ENCODE measurements at places on chromosomes 13 and 19.

GRCh38 chr13:21672287-21672680 is 1.4 kb downstream of the FGF9 start:
- no peak for DNase-seq

DNA sequence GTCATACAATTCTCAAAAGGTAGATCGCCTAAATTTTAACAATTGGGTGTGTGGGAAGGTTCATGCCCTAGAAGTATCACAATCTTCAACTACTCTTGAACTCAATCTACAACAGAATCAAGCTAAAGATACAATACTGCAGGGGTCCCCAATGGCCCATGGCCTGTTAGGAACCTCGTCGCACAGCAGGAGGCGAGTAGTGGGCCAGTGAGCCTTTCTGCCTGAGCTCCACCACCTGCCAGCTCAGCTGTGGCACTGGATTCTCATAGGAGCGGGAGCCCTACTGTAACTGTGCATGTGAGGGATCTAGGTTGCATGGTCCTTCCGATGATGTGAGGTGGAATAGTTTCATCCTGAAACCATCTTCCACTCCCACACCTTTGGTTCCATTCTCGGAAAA is 230.6 kb downstream of the KLF12 start:
- DNase-seq, result no peak

- no peak for DNase-seq
Observed at GRCh38 chr19:39254531-39255345, 6.1 kb upstream of the IFNL4 start.

DNA sequence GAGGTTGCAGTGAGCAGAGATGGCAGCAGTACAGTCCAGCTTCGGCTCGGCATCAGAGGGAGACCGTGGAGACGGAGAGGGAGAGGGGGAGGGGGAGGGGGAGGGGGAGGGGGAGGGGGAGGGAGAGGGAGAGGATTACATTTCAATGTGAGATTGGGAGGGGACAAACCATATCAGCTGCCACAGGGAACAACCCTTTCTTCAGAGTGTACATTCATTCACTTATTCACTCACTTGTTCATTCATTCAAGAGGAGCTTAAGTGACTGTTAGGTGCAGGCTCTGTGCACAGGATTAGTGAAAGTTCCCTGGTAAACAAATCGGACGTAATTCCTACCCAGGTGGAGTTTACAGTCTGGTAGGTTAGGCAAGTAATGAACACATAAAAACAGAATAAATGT is 65.6 kb upstream of the MEDAG start:
- DNase-seq, result no peak

GRCh38 chr19:16893686-16893989 is 4.8 kb downstream of the F2RL3 start:
- no peak for DNase-seq

GRCh38 chr13:79187917-79188690 is 218.0 kb downstream of the RBM26 start:
- DNase-seq, result no peak

GRCh38 chr13:89684896-89685295 is 1662.6 kb upstream of the MIR17HG start:
- DNase-seq, result no peak

DNA sequence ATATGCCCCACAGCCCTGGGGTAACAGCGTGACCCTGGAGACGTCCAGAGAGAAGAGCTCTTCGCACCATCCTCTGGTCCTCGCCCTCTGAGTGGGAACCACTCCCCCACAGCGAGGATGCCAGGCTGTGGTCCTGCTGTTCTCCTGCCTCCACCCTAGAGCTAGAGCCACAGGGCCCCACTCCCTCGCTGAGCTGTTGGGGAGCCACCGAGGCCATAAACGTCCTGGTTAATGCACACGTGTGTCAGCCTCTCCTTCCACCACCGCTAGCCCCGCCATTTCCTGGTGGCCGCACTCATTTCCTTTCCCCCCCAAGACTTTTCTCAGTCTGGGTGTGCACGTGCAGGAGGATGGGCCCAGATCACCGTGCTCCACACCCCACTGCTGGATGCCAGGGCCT is 11.5 kb downstream of the CEACAM16 start:
- no peak for DNase-seq

GRCh38 chr13:78679329-78679728 is 20.4 kb upstream of the OBI1 start:
- DNase-seq, result no peak

All from DMS79 (cell line).